ENCODE measurements at places on chromosomes 5 and 9.

GRCh38 chr9:33676746-33677505 is 118.4 kb upstream of the PRSS3 start:
- no peak for DNase-seq

- DNase-seq = no peak
These were observed 69.7 kb upstream of the SARDH start for GRCh38 chr9:133807818-133808217.

DNA sequence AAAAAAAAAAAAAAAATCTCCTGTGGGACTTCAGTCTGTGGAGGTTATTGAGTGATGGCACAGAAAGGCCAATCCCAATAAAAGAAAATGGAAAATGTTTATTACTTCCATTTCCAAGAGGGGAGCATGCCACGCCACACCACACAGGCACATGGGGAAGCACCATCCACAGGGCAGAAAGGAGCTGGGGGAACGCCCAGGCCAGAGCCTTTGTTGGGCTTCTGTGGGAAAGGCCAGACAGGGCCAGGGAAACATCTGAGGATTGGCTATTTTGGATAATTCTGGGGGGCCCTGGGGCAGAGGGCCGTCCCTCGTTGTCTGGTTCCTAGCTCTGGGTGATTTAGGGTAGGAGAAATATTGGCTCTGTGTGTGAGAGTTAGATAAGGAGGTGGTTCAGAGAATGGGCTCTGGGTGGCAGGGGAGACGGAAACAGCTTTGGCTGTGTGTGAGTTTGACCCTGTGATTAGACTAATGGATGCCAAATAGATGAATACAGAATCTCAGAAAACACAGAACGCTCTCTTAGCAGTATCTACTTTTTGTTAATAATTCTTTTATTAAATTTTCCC is 49.0 kb upstream of the ABL1 start:
- no peak for DNase-seq

DNA sequence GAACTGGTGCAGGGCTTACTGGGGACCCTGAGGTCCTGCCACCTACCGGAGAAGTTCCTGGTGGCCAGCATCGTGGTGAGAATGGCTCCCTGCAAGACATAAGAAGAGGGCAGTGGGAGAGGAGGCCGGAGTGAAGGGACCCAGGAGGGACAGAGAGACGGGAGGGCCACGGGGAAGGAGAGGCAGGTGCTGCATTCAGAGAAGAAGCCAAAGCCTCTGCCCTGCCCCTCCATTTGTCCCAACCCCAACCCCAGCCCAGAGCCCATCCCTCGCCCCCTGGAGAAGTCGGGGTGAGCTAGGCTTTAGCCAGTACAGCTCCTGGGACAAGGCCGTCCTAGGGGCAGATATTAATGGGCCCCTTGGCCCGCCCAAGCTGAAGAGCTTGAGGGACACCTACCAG is 41.8 kb downstream of the CAMK2A start:
- DNase-seq = no peak

DNA sequence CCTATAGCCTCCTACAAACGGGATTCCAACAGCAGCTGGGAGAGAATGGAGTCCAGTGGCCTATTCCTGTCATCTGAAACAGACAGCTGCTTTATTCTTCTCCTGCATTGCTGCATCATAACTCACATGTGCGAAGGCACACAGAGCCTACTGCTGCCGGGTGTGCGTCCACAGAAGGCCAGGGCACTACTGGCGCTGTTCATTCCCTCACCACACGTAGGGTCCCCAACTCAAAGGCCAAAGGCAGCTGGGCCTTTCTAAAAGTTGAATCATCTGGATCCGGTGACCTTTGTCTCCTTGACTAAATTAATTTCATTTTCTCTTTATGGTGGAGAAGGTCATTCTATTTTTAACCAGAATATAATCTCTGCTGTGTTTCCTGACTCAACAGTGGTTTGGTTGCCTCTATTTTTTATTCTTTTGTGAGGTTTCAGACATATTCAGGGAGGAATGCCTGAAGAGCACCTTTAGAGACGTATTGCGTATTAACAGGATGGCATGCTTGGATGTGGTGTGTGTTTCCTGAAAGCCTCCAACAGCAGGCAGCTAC is 10.8 kb upstream of the SPATA24 start:
- DNase-seq = no peak

All from stimulated activated CD8-positive, alpha-beta memory T cell treated with anti-CD3 and anti-CD28 coated beads, Interleukin-15, amount 100 ng/mL, for 4 hours (primary cell).